Stimulated activated CD8-positive, alpha-beta memory T cell treated with anti-CD3 and anti-CD28 coated beads, Interleukin-4, amount 100 ng/mL, for 24 hours (primary cell): ENCODE measurements at places on chromosomes 7 and 10.
A peak's percentile ranks its signal among the peaks of the same experiment; 100 is the strongest.

- DNase-seq: no peak
These were observed 306.5 kb upstream of the NEBL start for GRCh38 chr10:21203473-21204107.

- DNase-seq: peak; percentile 47
These were observed 167.1 kb upstream of the ADO start for GRCh38 chr10:62637249-62638061.

GRCh38 chr7:115995701-115996100 lies 34.9 kb downstream of the TFEC start:
- DNase-seq: no peak

DNA sequence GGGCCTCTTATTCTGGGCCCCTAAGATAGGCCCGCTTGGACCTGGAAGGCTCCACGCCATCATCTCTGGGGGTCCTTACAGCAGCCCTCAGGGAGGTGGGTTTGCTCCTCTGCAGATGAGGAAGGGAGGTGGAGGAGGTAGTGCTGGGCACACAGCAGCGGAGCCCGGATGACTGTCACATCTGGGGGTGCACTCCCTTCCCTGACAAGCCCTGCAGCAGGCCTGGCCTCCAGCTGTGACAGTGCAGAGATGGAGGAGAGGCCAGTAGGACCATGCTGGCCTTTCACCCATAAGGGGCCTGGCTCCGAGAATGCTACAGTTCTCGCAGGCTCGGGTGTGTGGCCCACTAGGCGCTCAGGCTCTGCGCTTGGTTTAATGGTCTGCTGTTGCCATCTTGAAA lies 9.2 kb downstream of the GDF2 start:
- DNase-seq: no peak

DNA sequence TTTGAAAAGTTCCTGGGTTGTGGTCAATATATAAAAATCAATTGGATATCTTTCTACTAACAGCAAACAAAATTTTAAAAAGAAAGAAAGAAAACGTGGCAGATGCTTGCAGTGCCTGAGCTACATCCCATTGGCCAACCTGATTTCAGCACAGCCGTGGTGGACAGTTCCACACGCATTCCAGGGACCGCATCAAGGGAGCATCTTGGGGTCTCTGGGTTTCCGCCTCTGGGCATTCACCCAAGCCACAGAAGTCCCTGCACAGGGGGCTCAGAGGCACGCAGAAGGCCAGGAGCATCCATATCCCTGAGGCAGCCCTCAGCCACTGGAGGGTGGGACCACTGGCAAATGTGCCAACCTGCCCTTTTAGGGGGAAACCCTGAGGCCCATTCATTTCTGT lies 254.5 kb upstream of the RNF32 start:
- DNase-seq: no peak

DNA sequence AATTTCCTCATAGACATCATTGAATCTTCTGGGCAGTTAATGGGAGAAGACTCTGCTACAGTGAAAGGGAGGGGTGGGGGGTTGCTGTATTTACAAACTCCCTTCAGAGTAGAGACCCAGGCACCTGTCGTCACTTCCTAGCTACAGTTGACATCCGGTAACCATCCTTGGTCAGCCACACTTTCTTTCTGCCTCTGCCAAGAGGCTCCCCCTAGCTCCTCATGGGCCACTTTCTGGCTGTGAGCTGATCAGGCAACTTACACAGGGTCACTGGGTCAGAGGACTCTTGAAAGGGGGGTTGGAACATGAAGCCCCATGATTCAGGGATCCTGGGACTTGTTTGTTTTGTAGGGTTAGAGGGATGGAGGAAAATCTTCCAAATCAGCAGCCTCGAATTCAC lies 1.2 kb downstream of the TECPR1 start:
- DNase-seq: no peak

DNA sequence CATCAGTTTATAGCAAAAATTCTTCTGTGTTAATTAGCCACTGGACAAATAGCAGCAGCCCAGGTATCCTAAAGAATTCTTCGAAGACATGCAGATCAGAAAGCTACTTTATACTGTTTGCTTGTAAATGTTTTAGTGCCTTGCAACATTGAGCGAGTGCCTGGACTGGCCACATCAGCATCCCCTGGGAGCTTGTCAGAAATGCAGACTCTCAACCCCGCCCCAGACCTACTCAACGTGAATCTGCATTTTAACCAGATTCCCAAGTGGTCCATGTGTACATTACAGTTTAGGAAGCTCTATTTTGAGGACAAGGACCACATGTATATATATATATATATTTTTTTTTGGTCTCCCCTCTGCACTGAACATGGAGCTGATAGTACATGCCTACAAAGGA lies 18.5 kb upstream of the PLEKHS1 start:
- DNase-seq: no peak

DNA sequence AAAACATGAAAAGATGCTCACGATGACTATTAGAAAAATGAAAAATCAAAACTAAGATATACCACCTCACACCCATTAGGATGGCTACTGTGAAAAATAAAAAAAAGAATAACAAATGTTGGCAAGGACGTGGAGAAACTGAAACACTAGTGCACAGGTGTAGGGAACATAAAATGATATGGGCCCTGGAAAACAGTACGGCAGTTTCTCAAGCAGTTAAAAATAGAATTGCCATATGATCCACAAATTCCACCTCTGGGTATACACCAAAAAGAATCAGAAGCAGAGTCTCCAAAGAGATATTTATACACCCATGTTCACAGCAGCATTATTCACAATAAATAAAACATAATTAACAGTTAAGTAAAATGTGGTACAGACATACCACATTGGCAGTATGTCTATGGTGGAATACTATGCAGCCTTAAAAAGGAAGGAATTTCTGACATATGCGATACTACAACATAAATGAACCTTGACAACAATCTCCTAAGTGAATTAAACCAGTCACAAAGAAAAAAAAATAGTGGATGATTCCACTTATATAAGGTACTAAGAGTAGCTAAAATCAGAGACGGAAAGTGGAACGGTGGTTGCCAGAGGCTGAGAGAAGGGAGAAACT lies 69.7 kb downstream of the KMT2C start:
- DNase-seq: no peak

DNA sequence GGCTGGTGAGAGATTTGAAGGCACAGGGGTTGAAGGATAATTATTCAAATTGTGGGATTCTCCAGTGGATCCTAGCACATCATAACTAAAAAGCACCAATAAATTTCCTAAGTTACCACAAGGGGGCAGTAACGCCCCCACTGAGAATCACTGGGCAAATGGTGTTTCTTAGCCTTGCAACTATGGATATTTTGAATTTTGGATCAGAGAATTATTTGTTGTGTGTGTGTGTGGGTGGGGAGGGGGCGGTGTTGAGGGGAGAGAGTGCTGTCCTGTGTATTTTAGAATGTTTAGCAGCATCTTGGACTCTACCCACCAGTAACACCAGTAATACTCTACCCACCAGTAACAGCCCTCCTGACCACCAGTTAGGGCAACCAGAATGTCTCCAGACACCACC lies 63.3 kb upstream of the PRKG1 start:
- no peak for DNase-seq

GRCh38 chr7:44706788-44707557 lies 41.7 kb upstream of the ZMIZ2 start:
- DNase-seq: no peak

GRCh38 chr7:101234636-101235035 lies 3.0 kb downstream of the CLDN15 start:
- DNase-seq: no peak

GRCh38 chr7:101618916-101619315 lies 10.2 kb downstream of the MYL10 start:
- DNase-seq: no peak

DNA sequence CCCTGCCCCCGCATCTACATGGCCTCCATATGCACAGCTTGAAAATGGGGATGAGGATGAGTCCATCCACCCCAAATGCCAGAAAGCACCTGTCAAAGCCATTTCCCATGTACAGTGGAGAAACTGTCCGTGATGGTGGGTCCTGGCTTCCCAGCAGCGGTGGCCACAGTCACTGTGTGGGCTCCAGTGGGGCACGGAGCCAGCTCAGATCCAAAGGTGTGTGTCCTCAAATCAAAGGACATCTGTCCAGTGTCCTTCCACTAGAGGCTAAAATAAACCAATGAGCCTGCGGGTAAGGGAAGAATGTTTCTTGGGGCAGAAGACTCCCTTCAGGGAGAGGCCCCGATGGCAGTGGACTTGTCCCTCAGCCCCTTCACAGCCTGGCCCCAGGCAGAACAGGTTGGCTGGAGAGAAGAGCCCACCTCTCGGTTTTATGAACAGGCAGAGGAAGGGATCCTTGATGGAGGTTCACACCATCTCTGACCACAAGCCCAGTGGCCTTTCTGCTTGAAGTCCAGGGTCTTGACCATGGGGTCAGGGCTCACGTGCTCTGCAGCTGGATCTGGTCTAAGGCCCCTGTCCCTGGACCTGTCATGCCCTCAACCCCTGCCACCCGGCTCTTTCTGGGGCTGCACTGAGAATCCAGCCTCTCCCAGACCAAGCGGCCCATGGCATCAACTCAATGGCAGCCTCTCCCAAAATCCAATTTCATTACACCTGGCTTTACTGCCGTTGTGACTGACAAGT lies 106.9 kb downstream of the TCERG1L start:
- no peak for DNase-seq

GRCh38 chr10:103042129-103042528 lies 124.0 kb downstream of the CNNM2 start:
- no peak for DNase-seq

GRCh38 chr10:80161321-80162083 lies 29.0 kb downstream of the PLAC9 start:
- DNase-seq: no peak

- no peak for DNase-seq
These were observed 2.1 kb upstream of the WNT2 start for GRCh38 chr7:117324960-117325359.

- no peak for DNase-seq
These were observed 493.0 kb downstream of the LRMDA start for GRCh38 chr10:75924309-75924902.

GRCh38 chr10:34813626-34814222 lies 1.4 kb downstream of the PARD3 start:
- DNase-seq: no peak

DNA sequence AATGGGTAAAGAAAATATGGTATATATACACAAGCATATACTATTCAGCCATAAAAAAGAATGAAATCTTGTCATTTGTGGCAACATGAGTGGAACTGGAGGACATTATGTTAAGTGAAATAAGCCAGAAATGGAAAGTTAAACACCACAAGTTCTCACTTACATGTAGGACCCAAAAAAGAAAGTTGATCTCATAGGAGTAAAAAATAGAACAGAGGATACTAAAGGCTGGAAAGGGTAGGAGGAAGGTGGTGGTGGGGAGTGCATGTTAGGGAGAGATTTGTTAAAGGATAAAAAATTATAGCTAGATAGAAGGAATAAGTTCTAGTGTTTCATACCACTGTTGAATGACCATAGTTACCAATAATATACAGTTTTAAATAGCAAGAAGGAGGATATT lies 48.4 kb downstream of the TBC1D12 start:
- DNase-seq: no peak

DNA sequence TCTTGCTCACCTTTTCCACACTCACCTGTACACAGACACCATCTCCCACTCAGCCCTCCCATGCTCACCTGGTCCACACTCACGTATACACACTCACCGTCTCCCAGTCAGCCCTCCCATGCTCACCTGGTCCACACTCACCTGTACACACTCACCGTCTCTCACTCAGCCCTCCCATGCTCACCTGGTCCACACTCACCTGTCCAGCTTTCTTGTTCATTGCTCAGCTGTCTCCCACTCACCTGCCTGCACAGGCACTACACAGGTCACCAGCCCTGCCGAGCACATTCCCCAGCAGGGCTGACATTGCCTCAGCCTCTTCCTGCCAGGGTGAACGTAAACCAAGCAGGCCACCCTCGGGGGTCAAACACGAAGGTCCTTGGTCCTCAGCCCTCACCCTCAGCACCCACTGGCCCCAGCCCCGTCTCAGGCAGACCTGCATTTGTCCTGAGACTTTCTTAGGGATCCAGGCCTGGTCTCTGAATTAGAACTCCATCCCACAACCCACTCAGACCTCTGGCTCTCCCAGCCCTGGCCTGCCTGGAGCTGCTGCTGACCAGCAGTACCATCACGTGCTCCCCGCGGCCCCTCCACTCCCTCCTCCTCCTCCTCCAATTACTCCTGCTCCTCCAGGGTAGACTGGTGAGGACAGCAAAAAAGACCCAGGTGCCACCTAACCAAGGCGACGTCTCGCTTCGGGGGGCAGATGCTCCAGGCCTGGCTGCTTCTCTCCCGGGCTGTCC lies 12.8 kb upstream of the DNAAF5 start:
- no peak for DNase-seq

- no peak for DNase-seq
These were observed 82.0 kb downstream of the MKI67 start for GRCh38 chr10:128044186-128044585.

DNA sequence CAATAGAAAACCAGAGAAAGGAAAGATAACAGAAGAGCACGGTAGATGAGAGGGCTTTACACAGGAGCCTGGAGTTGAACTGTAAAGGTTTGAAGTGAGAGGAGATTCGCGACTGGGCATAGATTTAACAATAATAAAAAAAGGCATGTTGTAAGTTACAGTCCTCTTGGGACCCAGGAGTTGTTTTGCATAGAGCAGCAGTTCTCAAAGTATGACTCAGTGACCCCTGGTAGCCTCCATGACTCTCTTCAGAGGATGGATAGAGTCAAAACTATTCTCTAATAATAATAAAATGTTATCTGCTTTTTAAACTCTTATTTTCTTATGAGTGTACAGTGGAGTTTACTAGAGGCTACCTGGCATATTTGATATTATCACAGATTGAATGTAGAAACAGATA lies 262.3 kb downstream of the SORCS3 start:
- no peak for DNase-seq

DNA sequence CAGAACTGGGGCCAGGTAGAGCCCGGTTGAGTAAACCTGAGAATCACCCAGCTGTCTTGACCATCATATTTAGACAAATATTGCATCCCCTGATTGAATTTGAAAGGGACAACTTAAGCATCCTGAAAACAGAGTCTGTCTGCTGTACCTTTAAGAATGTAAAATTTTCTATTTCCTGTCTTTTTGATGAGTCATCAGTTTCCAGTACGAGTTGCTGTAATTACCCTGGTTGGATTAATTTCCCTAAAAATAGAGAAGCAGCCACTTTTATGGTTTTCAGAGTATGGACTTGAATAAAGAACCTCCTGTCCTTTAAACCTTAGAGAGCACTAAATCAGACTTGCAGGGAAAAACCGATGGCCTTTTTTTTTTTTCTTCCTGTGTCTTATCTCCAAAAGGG lies 164.6 kb upstream of the SH2B2 start:
- DNase-seq: no peak

DNA sequence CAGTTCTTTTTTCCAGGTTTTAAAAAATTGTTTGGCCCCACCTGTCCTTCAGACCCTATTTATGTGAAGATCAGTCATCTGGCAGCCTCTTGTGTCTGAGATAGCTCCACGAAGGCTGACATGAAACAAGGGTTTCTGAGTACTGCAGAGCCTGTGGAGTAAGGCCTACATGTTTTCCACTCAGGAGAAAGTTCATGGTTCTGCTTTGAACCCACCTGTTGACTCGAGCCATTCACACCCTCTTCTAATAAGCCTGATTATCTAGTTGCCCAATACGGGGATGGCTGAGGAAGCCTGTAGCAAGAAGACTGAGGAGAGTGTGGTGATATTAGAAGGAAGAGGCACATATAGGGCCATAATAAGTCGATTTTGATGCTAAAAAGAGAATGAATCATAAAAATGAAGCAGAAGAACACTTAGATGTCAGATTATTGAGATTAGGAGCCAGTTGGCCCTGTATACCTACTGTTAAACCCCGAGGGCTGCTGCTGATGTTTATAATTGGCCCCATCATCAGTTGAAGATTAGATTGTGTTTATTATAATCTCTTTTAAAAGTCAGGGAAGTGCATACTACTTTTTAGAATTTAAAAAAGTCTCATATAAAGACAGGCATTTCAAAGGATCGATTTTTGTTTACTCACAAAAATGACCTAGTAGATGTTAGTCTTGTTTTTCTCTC lies 109.4 kb downstream of the CDK14 start:
- DNase-seq: no peak
